ENCODE measurements at places on chromosomes 2 and 18.

DNA sequence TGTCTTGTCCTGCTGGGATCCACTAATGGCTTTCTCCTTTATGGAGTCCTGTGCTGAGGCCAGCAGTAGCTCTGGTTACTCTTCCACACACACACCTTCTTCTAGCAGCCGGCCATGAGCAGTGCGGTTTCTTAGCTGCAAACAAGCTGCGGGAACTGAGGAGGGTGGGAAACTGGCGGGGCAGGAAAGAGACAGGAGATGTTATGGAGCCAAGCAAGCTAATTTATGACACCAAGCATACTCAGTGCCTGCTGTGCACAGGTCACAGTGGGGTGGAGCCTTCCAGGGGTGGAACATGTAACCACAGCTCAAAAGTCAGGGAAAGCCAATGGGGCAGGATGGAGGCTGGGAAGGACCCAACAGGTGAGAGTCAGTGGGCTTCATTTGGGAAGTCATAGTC is 180.8 kb downstream of the FAM210A start:
- no peak for DNase-seq

DNA sequence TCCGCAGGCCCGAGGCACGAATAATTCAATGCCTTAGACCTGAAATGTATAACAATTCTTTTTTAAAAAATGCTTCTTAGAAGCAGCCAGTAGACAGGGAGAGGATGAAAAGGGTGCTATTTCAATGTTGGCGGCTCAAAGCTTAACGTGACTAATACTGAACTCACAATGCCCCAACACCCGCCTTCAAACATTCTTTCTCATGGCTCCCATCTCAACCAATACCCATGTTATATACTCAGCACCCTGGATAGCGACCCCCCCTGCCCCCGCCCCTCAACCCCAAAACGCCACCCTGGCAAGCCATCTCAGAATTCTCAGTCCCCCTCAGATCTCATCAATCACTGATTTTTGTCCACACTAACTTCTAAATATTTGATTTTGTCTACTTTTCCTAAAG is 4.4 kb downstream of the FBXO41 start:
- no peak for DNase-seq

- no peak for DNase-seq
Observed at GRCh38 chr18:7133181-7133580, 15.6 kb upstream of the LAMA1 start.

DNA sequence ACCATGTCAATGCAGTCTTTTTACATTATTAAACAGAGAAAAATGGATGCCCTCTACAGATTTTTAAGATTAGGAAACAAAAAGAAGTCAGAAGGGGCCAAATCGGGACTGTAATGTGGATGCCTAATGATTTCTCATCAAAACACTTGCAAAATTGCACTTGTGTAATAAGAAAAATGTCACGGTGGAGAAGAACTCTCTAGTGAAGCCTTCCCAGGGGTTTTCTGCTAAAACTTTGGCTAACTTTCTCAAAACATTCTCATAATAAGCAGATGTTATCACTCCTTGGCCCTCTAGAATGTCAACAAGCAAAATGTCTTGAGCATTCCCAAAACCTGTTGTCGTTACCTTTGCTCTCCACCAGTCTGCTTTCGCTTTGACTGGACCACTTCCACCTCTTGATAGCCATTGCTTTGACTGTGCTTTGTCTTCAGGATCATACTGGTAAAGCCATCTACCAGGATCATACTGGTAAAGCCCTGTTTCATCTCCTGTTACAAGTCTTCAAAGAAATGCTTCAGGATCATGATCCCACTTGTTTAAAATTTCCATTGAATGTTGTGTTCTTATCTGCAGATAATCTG is 226.8 kb downstream of the TNS1 start:
- no peak for DNase-seq

- no peak for DNase-seq
Observed at GRCh38 chr2:60251247-60251646, 302.2 kb downstream of the BCL11A start.

- DNase-seq = peak; percentile 71
Observed at GRCh38 chr18:12307701-12308385, at the start of gene TUBB6. Gene TUBB6 (plus strand): TSS chr18:12308241. CDS start chr18:12308293, 52 bp downstream.

GRCh38 chr2:181252262-181253148 is 204.7 kb upstream of the ITGA4 start:
- DNase-seq = no peak

DNA sequence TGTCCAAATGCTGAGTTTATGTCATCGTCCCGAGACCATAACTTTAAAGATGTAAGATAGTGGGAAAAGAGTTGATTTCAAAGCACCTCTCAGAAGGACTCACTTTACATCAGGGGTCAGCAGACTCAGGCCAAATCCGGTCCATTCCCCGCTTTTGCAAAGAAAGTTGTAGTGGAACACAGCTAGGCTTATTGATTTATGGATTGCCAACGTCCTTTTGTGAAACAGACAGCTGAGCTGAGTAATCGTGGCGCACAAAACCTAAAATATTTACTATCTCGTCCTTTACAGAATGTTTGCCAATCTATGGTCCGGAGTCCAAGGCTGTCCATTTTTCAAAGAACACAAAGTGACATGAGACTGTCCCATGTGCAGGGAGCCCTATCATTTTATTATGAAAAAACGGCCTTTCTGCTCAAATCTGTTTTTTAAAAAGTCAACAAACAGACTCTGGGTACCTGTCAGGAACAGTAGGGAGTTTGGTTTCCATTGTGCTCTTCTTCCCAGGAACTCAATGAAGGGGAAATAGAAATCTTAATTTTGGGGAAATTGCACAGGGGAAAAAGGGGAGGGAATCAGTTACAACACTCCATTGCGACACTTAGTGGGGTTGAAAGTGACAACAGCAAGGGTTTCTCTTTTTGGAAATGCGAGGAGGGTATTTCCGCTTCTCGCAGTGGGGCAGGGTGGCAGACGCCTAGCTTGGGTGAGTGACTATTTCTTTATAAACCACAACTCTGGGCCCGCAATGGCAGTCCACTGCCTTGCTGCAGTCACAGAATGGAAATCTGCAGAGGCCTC is at the start of gene IL1RN:
Gene IL1RN (plus strand): TSS at position 754 of the 801 bp plus-strand sequence. CDS start 27 bp downstream, at position 781.
- DNase-seq = no peak

All from GM19239 (cell line).